Right kidney (tissue), 9 donors: ENCODE measurements at places on chromosomes 5 and 9.

GRCh38 chr9:126234681-126235335 lies 91.8 kb upstream of the MVB12B start:
- no peak for DNase-seq

- DNase-seq = no peak
Observed at GRCh38 chr9:121833061-121833460, 181.6 kb downstream of the DAB2IP start.

DNA sequence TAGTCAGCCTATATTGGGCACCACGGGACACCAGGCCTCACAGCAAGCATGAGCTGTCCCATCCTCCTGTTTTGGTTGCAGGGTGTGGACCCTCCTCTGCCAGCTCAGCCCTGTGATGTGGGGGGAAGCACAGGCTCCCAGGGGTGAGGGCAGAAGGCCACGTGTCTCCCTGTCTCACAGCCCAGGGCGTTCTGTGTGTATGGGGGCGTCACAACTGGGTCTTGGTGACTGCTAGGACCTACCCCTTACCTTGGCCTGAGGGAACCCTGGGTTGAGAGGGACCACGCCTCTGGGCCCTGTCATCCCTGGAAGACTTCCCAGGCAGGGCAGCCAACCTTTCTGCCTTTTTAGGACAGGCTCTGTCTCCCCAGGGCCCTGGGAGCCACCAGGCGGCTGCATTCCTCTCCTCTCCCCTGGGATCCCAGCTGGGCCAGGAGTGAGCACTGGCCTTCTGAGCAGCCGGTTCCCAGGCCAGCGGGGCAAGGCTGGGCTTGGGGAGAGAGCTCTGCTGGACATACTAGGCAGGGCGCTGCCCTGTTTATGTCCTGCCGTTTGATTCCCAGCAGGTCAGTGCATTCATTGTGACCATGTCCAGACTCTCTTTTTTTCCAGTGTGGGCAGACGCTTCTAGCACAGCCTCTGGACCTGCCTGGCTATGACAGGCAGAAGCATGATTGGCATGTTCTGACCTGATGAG lies 97.4 kb downstream of the DAB2IP start:
- no peak for DNase-seq

DNA sequence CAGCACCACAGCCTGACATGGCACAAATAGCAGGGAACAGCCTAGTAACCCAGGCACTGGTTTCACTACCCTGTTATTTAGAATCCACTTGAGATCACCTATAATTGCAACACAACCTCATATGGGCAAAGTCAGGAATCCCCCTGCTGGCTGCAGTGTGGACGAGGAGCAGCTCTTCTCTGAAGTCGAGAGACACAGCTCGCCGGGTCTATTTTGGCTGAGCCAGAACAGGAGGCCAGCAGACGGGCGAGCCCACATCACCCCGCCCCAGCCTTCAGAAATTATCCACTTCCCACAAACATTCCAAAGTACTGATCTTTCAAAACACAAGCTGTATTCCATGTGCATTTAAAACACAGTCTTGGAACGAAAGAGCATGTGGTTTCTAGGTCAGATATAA lies 179.0 kb downstream of the ROR2 start:
- DNase-seq = no peak

- no peak for DNase-seq
Observed at GRCh38 chr9:118643118-118643517, 726.1 kb downstream of the BRINP1 start.

GRCh38 chr5:100757618-100758017 lies 145.5 kb downstream of the ST8SIA4 start:
- DNase-seq = no peak

- no peak for DNase-seq
Observed at GRCh38 chr5:142330026-142330425, 5.2 kb upstream of the SPRY4 start.

GRCh38 chr9:4324513-4324912 lies 24.6 kb upstream of the GLIS3 start:
- no peak for DNase-seq

- peak; percentile 56 for DNase-seq
Observed at GRCh38 chr5:173736923-173737412, 120.5 kb upstream of the BOD1 start.
